ENCODE measurements at places on chromosomes 12 and 14. TPM values are rescaled to one million over a fixed set of nuclear protein-coding genes. Genes with fewer than 3 reads are reported as not detected.

Gene ABCD2
- not detected for total RNA-seq

Gene GUCY2C
- total RNA-seq: 1.2 TPM

GRCh38 chr12:30796313-30796780 lies 41.6 kb upstream of the CAPRIN2 start:
- DNase-seq: peak; percentile 71
- H3K4me1 ChIP-seq: peaks cover 24% of the 10 kb centered on the region
- H3K27ac ChIP-seq: no peak overlapping the region
- H3K36me3 ChIP-seq: peaks cover 2% of the 10 kb centered on the region
- H3K27me3 ChIP-seq: peaks cover 23% of the 10 kb centered on the region

DNA sequence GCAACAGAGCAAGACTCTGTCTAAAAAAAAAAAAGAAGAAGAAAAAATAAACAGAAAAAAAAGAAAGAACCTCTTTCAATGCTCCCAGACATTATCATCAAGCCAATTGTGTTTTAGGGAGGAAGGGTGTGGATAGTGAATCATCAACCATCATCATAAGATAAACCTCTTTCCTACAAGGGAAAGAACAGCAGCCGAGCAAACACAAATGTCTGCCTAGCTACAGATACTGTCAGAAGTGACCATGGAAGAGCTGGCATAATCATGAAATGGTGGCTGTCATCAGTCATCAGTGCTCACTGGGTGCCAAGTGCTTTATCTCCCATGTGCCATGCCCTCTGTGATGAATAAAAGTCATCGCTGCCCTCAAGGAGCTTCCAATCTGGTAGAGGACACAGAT lies 46.6 kb downstream of the SLC17A8 start:
- no peaks in the 10 kb centered on the region for H3K4me1 ChIP-seq
- no peaks in the 10 kb centered on the region for H3K27me3 ChIP-seq
- H3K36me3 ChIP-seq: no peaks in the 10 kb centered on the region
- no peak overlapping the region for H3K4me3 ChIP-seq
- no peak for DNase-seq

DNA sequence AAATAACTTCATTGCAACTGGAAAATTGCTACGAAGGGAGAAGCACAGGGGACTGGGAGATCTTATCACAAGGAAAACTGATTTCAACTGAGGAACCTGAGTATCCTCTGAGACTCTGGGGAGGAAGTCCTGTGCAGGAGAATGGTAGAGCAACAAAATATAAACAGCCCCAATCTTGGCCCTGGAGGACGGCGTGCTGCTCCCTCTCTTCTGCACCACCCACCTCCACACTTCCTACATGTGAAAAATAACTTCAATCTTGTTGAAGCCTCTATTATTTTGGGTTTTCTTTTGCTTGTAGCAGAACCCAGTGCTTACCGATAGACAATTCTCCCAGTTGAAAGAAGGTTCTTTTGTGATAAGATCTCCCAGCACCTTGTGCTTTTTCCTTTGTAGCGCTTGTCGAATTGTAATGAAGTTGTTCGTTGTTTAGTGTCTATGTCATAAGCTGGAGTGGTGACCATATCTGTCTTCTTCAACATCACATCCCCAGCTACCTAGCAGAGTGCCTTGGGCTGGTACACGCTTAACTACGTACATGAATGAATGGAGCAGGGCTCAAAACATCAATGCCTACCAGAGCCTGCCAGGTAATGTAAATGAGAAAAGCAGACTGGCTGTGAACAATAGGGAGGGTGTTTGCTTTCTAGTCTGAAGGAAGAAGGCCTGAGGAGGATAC lies 2.8 kb upstream of the CD4 start:
- no peaks in the 10 kb centered on the region for H3K36me3 ChIP-seq
- H3K4me3 ChIP-seq: no peak overlapping the region
- no peak overlapping the region for H3K27ac ChIP-seq
- no peak for DNase-seq
- H3K27me3 ChIP-seq: peaks cover 22% of the 10 kb centered on the region
- peaks cover 4% of the 10 kb centered on the region for H3K4me1 ChIP-seq

DNA sequence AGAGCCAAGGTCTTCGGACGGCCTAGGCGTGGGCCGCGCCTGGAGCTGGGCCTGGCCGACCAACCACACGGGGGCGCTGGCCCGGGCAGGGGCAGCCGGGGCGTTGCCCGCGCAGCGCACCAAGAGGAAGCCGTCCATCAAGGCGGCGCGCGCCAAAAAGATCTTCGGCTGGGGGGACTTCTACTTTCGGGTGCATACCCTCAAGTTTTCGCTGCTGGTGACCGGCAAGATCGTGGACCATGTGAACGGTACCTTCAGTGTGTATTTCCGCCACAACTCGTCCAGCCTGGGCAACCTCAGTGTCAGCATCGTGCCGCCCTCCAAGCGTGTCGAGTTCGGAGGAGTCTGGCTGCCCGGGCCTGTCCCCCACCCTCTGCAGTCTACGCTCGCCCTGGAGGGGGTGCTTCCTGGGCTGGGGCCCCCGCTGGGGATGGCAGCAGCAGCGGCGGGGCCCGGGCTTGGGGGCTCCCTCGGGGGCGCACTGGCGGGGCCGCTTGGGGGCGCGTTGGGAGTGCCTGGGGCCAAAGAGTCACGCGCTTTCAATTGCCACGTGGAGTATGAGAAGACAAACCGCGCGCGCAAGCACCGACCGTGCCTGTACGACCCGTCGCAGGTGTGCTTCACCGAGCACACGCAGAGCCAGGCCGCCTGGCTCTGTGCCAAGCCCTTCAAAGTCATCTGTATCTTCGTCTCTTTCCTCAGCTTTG lies 4.4 kb upstream of the SHMT2 start:
- no peaks in the 10 kb centered on the region for H3K36me3 ChIP-seq
- no peak overlapping the region for H3K27ac ChIP-seq
- no peak for DNase-seq
- no peak overlapping the region for H3K4me3 ChIP-seq
- H3K27me3 ChIP-seq: peaks cover 63% of the 10 kb centered on the region
- peaks cover 43% of the 10 kb centered on the region for H3K4me1 ChIP-seq

- H3K27me3 ChIP-seq: no peaks in the 10 kb centered on the region
- H3K36me3 ChIP-seq: peaks cover 43% of the 10 kb centered on the region
- H3K4me3 ChIP-seq: peak overlapping the region; percentile 99
- H3K27ac ChIP-seq: peak overlapping the region; percentile 99
- DNase-seq: no peak
- H3K4me1 ChIP-seq: peaks cover 64% of the 10 kb centered on the region
These were observed 2.2 kb downstream of the SLC38A2 start for GRCh38 chr12:46370380-46370734.

Gene LTBR
- total RNA-seq: 18.3 TPM

Gene GMPR2
- total RNA-seq: 86.2 TPM

Gene VSIG10
- total RNA-seq: 33.8 TPM

Gene HOXC12
- not detected for total RNA-seq

Gene SLCO1B1
- total RNA-seq: 0.17 TPM

Gene PHLDA1
- 47.4 TPM for total RNA-seq

Measured in progenitor cell of endocrine pancreas (in vitro differentiated cells).